RKO (cell line): ENCODE measurements at places on chromosomes 7 and 10.
A peak's percentile ranks its signal among the peaks of the same experiment; 100 is the strongest.

GRCh38 chr10:23158370-23158769, 33.7 kb upstream of the PTF1A start:
- peak; percentile 80 for DNase-seq

- DNase-seq: no peak
Observed at GRCh38 chr7:37916017-37916672, 472 bp downstream of the SFRP4 start.

DNA sequence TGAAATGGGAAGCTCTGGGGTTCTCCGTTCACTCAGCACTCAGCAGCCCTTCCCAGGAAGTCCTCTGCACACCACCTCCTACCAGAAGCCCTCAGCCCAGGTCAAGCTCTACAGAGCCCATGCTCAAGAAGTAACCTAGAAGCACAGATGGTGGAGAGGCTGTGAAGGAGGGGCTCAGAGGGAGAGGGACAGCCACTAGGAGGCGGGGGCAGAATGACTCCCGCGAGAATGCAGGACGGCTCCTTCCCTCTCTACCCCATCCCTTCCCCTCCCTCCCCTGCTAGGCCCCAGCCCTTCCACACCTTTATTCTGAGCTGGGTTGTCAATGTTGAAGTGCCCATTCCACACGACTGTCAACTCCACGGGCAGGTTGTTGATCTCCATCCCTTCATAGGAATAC, 373.2 kb downstream of the PLXNA4 start:
- DNase-seq: no peak

DNA sequence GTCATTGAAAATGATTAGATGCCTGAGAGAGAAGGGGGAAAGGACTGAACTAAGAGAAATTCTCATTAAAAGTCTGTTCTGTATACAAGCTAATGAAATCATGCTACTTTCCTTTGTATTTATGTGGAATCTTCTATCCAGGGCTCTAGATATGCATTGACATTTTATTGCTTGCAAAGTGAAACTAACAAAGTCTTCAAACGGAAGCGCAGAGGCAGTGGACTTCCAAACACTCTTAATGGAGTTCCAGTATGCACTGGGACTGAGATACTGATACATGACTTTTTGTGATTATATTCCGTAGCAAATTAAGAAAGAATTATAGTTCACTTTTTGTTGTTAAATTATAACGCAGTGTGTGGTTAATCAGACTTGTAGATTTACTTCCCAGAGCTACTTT, 166.8 kb upstream of the TBX20 start:
- no peak for DNase-seq

DNA sequence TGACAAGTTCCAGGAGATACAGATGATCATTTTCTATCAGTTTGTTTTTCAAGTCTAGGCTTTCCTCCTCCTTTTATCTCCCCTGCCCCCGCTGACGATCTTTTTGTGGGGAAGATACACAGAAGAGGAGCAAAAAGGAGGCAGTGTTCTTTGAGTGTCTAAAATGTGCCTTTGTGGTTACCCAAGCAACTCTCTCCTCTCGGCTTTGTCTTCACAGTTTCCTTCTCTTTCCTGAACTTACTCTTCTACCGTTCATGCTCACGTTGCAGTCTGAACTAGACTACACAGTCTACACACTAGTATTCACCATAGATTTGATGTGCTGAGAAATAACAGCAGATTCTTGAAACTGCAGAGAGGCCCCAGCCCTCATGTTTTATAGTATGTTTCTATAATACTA, 23.6 kb downstream of the CEP41 start:
- DNase-seq: no peak

GRCh38 chr7:10939237-10939910, 34.3 kb upstream of the PHF14 start:
- peak; percentile 44 for DNase-seq

- DNase-seq: no peak
Observed at GRCh38 chr10:96917628-96918027, 85.5 kb downstream of the LCOR start.

DNA sequence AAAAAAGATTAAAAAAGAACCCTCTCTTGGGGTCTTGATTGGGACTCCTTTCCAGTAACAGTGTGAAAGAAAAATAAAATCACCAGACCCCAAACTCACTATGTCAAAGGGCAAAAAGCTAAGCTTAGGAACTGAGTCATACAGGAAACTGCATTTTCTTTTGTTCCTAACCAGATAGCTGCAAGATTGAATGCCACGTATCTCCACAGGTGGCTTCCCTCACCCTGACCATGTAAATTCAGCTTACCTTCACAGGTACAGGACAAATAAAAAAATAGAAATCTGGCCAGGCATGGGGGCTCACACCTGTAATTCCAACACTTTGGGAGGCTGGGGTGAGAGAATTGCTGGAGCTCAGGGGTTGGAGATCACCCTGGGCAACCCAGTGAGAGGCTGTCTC, 32.5 kb upstream of the EIF4H start:
- no peak for DNase-seq

- DNase-seq: no peak
Observed at GRCh38 chr10:70057306-70057705, 4.7 kb downstream of the MACROH2A2 start.

- peak; percentile 45 for DNase-seq
Observed at GRCh38 chr10:120824881-120825309, 26.3 kb upstream of the WDR11 start.

GRCh38 chr10:119281581-119282071, 74.3 kb downstream of the GRK5 start:
- DNase-seq: no peak

DNA sequence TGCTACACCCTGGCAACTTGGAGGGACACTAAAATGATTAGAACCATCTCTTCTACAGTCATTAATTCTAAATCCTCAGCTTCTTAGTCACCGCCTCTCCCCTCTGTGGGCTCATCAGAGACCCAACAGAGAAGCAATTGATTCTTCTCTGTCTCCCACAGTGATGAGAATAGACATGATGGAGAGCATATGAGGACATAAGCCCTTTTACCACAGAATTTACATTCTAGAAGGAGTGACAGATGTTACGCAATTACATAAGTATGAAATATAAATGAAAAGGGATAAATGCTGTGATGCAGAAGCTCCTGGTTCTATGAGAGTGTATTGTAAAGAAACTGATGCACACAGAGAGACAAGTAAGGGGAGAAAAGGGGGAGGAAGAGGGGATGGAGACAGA, 18.1 kb upstream of the ABCB5 start:
- DNase-seq: no peak

- peak; percentile 79 for DNase-seq
Observed at GRCh38 chr7:148944935-148945934, 61.1 kb upstream of the EZH2 start.

GRCh38 chr7:122014697-122015096, 129.4 kb downstream of the AASS start:
- DNase-seq: peak; percentile 21

DNA sequence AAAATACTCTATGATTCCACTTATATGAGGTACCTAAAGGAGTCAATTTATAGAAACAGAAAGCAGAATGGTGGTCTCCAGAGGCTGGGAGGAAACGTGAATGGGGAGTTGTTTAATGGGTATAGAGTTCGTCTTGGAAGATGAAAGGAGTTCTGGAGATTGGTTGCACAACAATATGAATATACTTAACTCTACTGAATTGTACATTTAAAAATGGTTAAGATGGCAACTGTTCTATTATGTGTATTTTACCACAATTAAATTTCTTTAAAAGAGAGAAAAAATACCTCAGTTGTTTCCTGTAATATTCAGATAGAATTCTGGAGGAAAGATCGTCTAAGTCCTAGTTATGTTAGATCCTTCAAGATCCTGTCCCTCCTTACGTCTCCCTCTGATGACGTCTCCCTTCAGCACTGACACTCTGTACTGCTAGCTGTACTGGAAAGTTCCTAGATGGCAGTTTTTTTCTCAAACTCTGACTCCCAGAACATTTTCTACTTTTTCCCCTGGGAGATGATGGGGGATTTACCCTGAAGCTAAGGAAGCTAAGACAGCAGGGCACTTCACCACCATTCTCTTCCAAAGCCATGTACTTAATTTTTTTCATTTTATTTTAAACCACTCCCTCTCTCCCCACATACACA, 53.2 kb upstream of the CAV2 start:
- no peak for DNase-seq

DNA sequence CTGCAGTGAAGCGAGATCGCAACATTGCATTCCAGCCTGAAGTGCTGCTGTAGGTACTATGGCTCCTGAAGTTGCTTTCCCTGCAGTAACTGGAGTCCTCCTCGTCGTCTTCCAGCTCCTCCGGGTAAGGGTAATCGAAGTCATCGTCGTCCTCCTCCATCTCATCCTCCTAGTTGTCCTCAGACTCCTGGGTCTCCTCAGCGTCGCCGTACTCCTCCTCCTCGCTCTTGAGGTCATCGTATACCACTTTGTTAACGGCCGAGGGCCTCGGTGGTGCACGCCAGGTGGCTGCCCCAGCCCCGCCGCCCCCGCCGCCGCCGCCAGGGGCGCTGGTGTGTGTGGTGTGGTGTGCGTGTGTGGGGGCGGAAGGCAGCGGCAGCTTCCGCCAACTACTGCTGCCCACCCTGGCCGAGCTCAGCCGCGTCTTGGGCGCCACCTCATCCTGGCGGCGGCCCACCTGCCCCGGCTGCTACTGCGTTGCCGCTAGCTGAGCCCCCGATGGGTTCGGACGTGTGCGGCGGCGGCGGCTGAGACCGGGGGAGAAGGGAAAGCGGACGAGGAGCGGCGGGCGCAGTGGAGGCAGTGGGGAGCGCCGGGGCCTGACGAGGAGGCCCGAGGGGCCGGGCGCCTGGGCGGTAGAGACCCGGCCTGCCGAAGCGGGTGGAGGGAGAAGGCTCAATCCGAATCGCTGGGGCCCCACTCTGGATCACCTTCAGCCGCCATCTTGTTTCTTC, 11.8 kb upstream of the ACBD5 start:
- DNase-seq: no peak
